ENCODE measurements at places on chromosomes 6 and 20. TPM values are rescaled to one million over a fixed set of nuclear protein-coding genes. Genes with fewer than 3 reads are reported as not detected.
A peak's percentile ranks its signal among the peaks of the same experiment; 100 is the strongest.

GRCh38 chr20:54468082-54468481, 7.3 kb upstream of the DOK5 start:
- no peaks in the 10 kb centered on the region for H3K36me3 ChIP-seq
- no peak for DNase-seq
- H3K27me3 ChIP-seq: no peaks in the 10 kb centered on the region
- no peak overlapping the region for H3K4me3 ChIP-seq
- peaks cover 6% of the 10 kb centered on the region for H3K4me1 ChIP-seq

DNA sequence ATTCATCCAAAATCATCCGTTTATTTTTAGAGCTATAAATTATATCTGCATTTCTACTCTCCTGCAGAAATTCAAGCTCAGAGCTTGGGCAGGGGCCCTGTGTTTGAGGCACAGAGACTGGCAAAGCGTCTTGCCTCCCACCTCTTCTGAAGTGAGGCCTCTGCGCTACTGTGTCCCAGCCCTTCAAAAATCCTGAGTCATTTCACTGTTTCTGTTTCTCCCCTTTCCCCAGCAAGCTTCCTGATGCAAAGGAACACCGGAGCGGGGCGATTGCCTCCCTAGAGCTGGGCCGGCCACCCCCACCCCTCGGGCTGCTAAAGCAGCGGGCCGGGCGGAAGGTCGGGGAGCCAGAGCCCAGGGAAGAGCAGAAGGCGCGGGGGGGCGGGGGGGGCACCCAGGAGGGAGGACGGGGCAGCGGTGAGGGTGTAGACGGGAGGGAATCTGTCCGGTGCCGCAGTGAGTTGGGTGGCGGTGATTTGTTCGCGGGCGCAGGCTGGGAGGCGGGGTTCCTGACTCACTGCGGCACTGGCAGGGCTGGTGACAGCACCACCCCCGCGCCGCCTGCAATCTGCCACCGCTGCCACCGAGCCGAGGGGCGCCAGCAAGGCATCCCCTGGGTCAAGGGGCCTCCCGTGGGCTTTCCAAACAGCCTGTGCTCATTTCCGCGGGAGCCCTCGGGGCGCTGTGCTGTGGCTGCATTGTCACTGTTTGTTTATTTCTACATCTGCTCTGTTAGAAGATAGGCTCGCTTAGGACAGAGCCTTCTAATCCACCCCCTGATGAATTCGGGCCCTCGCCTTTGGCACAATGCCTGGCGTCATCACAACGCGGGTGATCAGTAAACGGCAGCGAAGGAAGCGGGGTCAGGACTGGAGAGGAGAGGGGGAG, 46.5 kb upstream of the SNAP25 start:
- H3K27ac ChIP-seq: peak overlapping the region; percentile 54
- no peaks in the 10 kb centered on the region for H3K36me3 ChIP-seq
- H3K4me1 ChIP-seq: peaks cover 9% of the 10 kb centered on the region
- peak; percentile 51 for DNase-seq
- peaks cover 32% of the 10 kb centered on the region for H3K27me3 ChIP-seq

DNA sequence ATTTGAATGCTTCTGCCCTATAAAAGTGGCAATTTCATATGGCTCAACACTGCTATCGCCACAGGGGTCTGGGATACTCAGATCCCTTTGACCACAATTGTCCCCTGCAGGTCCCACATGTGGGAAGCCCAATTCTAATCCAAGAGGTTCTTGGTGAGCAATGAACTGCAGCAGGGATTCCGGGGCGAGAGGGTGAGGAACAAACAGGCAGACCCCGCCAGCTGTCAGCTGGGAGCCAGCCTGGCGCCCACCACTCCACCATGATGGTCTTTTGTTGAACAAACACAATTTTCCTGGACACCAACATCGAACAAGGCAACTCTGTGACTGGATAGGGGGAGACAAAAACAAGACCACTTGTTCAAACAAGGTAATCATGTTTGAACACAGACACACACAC, 80.5 kb downstream of the TMEM242 start:
- H3K27ac ChIP-seq: no peak overlapping the region
- no peaks in the 10 kb centered on the region for H3K27me3 ChIP-seq
- no peak for DNase-seq
- no peak overlapping the region for H3K4me3 ChIP-seq

DNA sequence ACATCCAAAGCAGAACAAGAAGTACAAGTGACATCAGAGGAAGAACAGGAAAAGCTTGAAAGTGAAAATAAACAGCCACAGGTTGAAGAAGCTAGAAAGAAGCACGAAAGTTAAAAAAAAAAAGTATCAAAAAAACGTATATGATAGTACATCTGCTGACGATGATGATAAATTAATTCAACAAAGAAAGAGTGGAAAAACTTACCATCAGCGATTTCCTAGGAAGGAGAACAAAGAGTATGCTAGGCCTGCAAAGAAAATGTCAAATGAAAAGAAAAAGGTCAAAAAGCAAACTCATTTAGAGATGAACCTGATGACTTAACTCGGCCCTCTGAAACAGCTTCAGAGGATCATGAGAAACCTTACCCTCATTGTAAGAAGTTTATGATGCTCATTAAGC, 3.7 kb downstream of the SAYSD1 start:
- peaks cover 15% of the 10 kb centered on the region for H3K4me1 ChIP-seq
- no peak overlapping the region for H3K4me3 ChIP-seq
- H3K27me3 ChIP-seq: peaks cover 4% of the 10 kb centered on the region
- no peak for DNase-seq
- no peak overlapping the region for H3K27ac ChIP-seq

DNA sequence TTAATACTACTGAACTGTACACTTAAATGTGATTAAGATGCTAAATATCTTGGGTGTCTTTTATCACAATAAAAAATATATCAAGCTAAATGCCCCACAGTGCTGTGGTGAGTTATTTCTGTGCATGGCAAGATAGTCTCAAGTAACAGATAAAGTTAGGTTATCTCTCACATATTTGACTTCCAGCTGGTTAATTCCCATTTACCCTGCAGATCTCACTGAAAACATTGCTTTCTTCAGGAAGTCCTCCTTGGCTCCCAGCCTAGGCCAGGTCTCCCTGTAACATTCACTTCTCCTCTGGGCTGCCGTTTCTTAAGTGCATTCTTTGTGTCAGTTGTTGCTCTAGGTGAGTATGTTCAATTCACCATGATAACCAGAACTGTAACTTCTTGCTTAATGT, 59.1 kb downstream of the SLC22A1 start:
- H3K27me3 ChIP-seq: no peaks in the 10 kb centered on the region
- no peak overlapping the region for H3K4me3 ChIP-seq
- H3K27ac ChIP-seq: no peak overlapping the region
- DNase-seq: no peak

Gene HEY2
- 10.6 TPM for total RNA-seq

Gene PTCRA
- total RNA-seq: not detected

Gene NHLRC1
- 1.2 TPM for total RNA-seq

Gene TNNC2
- 3.0 TPM for total RNA-seq
